ENCODE measurements at places on chromosomes 3 and 15.

GRCh38 chr15:52788099-52788986, 1.8 kb downstream of the ONECUT1 start:
- no peak for DNase-seq

GRCh38 chr3:15933439-15934139, 135.8 kb upstream of the ANKRD28 start:
- DNase-seq, result peak; percentile 44

- no peak for DNase-seq
Measured at GRCh38 chr15:76062286-76062685, 2.5 kb downstream of the TMEM266 start.

- DNase-seq, result no peak
Measured at GRCh38 chr3:60160822-60161748, 1090.2 kb downstream of the FHIT start.

DNA sequence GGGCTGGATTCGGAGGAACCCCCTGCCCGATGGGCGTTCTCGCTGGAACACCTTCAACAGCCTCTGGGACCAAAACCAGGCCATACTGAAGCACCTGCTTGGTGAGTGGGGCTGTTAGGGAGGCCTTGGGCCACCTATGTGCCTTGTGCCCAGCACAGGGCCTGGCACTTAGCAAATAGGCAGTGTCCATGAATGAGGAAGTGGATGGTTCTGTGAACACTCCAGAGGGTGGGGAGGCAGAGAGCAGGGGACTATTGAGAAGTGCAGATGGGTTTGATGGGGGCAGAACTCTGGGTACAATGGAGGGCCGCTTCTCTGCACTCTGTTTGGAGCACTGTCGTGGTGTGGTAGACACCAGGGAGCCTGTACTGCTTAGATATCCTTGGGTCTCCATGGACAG, 1.5 kb downstream of the ECE2 start:
- no peak for DNase-seq

- DNase-seq, result no peak
Measured at GRCh38 chr3:38916706-38917105, 100.7 kb upstream of the SCN10A start.

DNA sequence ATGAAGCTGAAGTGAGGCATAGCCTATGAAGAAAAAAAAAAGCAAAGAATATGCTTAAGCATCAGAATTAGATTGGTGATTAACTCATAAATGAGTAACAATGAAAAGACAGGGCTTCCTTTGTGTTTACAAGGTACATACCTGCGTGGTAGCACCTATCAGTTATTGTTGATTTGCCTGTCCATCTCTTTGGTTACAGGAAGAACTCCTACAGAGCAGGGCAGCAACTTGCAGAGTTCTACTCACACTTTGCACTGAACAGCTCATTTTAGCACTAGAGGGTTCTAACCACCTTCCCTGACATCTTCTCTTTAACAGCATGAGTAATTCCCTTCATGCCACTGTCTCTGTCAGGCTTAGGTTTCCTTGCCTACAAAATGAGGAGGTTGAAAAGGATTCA, 166.0 kb downstream of the DPH6 start:
- no peak for DNase-seq

DNA sequence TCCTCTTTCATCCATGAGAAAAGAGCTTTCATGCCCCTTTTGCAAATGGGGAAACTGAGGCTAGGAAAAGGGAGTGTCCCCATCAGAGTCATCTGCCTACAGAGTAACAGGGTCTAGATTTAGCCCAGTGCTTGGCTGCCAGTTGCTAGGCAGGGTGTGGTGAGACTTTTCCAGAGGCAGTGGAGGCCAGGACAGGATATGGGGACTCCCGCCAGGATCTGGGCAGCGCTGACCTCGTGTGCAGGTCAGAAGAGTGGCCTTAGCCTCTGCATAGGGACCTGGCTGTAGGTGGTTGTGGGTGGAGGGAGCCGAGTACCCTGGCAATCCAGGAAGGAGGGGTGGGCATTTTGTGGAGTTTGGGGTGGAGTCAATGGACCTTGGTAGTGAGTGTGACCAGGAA, 4.2 kb downstream of the PLXNA1 start:
- DNase-seq, result no peak

DNA sequence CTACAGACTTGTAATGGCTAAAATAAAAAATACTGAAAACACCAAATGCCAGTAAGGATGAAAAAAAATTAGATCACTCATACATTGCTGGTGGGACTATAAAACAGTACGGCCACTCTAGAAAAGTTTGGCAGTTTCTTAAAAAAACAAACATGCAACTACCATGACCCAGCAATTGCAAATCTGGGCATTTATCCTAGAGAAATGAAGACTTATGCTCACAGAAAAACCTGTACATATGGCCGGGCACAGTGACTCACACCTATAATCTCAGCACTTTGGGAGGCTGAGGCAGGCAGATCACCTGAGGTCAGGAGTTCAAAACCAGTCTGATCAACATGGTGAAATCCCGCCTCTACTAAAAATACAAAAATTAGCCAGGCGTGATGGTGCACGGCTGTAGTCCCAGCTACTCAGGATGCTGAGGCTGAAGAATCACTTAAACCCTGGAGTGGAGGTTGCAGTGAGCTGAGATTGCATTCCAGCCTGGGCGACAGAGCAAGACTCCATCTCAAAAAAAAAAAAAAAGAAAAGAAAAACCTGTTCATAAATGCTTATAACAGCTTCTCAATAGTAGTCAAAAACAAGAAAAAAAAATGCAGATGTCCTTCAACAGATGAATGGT, 5.6 kb downstream of the TP53BP1 start:
- no peak for DNase-seq

DNA sequence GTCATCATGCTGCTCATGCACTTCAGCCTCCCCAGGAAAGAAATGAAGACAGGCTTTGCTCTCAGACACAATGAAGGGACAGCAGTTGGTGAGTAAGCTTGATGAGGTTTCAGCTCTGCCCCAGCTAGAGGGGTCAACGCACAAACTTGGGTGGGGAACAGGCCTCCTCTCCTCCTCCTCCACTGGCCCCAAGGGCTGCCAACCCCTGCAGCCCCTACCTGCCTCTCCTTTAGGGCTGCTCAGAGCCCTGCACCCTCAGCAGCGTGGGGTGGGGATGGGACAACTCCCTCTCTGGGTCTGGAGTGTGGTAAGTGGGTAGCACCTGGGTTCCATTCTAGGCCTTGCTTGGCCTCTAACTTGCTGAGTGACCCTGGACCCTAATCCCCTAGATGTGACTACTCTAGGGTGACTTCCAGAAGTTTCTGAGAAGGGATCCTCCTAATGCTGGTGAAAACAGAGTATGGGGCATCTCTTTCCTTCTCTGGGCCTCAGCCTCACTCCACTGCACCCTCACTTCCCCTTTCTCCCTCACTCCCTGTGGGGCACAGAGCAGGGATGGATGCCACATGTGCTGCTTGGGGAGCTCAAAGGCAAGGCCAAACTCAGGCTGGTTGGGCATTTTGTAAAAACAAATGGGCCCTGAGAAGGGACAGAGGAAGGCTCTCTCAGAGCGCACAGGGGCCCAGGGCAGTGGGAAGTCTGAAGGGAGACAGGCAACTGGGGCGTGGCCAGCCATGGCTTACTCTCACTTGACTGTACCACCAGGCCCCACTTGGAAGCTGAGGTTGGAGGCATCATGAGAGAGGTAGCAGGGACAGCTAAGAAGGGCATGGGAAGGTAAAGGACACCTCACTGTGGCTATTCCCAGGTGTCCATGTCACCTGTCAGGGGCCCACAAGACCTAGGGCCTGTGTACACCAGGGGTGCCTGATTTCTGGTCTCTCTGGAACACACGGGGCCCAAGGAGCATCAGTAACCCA, 64.0 kb downstream of the SYNM start:
- no peak for DNase-seq

DNA sequence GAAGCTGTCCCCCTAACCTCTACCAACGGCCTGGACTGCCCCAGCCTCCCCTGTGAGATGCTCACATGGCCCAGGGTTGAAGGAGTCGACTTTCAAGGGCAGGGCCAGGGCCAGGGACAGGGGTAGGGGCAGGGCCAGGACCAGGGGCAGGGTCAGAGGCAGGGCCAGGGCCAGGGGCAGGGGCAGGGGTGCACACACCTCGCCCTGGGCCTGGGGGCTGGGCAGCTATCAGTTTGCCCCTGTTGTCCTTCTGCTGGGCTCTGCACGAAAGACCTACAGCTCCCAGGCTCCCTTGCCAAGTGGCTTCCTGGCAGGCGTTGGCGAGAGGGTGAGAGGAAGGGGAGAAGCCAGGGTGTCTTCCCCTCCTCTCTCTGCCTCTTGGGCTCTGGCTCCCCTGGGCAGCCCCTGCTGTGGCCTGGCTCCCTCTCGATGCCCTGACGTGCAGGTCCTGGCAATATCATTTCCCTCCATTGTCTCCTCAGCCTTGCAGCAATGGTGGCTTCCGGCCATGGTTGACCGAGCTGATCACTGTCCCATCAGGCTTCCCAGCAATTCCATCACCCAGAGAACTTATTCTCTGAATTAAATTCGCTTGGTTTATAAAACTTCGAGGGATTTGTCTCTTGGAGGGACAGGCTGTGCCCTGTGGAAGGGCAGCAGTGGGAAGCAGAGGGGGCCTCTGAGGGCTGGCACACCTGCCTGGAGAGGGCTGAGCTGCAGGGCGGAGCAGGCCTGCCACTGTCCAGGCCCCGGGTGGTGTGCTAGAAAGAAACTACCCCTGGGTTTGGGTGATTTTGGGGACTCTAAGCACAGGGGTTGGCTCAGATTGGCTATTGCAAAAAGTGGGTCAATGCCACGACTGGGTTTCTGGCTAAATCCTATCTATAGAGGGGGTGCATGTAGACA, 13.9 kb downstream of the PRR23E start:
- no peak for DNase-seq

DNA sequence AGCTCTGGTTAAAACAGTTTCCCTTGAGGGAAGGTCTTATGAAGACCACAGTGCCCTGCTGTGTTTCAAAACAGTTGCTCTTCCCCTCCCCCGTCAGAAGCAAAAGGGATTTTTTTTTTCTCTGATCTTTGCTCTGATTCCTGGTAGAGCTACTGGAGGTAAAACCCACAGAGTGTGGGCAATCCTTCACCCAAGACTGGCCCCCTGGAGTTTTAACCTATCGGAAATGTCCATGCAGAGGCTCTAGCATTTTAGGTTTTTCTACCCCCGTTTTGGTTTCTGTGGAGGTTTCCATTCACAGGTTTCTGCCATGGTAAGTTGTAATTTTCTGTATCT, 27.7 kb downstream of the GRM2 start:
- DNase-seq, result no peak

- DNase-seq, result no peak
Measured at GRCh38 chr3:83946554-83946953, 1012.2 kb upstream of the CADM2 start.
